ENCODE measurements at places on chromosomes 3 and 15.

GRCh38 chr15:72591361-72591760 lies 63.1 kb upstream of the GOLGA6B start:
- peak; percentile 23 for DNase-seq

DNA sequence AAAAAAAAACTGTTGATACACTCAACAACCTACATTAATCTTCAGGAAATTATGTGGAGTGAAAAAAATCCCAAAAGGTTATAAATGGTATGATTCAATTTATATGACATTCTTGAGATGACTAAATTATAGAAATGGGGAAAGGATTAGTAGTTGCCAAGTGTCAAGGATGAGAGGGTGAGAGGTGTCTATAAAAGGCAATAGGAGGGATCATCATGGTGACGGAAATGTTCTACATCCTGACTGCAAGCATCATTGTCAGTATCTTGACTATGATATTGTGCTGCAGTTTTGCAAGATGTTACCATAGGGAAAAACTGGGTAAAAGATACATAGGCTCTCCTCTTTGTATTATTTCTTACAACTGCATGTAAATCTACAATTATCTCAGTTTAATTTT lies 125.6 kb downstream of the FRMD5 start:
- no peak for DNase-seq

DNA sequence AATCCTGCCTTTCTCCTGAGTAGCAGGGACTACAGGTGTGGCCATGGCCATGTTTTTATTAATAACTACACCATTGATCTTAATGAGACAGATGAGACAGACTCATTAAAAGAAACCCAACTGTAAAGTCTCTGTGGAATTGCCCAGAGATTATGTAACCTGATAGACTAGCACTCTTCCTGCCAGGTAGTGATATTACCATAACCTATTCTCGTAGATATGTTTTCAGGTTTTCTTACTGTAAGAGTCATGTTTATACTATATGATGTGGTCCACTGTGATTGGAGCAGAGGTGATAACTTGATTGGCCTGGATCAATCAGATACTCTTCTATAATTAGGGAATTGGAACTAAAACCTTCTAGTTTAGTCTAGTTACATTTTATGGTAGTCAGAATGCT lies 93.7 kb downstream of the NFKBIZ start:
- DNase-seq = no peak

- DNase-seq = peak; percentile 94
These were observed 104.5 kb downstream of the RPLP1 start for GRCh38 chr15:69557020-69557706.

Data from cardiac fibroblast (primary cell).